Osteocyte (in vitro differentiated cells): ENCODE measurements at places on chromosomes 12 and 14. TPM values are rescaled to one million over a fixed set of nuclear protein-coding genes. Genes with fewer than 3 reads are reported as not detected.

GRCh38 chr12:51631591-51631990, 40.6 kb downstream of the SCN8A start:
- no peak for DNase-seq

GRCh38 chr12:127980585-127980984, 286.4 kb upstream of the TMEM132C start:
- DNase-seq = no peak

GRCh38 chr14:62097072-62097471, 334.9 kb downstream of the SNAPC1 start:
- DNase-seq = no peak

DNA sequence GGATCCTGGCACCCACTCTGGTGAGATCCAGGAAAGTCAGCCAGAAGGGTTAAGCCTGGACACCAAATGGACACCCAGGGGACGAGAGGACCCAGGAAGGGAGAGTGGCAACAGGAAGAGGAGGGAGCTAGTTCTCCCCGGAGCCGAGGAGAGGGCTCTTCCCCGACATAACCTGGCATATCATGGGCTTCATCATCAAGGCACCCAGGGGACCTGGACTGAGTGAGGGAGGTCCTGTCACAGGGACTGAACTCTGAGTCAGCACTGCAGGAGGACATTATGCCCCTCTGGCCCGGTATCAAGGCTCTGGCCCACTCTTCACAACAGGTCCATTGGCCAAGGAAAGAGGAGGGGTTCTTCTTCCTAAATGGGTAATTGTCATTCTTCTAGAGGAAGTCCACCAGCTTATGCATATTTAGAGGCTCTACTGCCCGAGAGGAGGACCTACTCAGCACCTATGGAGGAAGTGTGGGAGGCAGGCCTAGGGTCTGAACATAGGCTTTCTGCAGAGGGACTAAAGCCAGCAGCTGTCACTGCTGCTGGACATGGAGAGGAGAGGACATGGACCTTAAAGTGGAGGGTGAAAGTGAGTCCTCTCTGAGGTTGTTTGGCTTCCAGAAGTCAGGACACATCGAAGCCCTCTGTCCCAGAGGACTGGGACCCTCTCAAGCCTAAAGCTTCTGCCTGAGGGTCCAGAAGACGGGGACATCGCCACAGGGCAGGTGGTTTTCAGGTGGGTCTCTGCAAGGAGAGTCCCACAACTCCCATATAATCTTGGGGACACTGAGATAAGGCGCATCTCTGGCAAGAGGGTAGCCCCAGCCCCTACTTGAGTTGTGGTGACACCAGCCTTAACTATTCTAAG, 18.6 kb downstream of the ISCA2 start:
- no peak for DNase-seq

- DNase-seq = no peak
Observed at GRCh38 chr14:68741839-68742470, 50.9 kb downstream of the ZFP36L1 start.

DNA sequence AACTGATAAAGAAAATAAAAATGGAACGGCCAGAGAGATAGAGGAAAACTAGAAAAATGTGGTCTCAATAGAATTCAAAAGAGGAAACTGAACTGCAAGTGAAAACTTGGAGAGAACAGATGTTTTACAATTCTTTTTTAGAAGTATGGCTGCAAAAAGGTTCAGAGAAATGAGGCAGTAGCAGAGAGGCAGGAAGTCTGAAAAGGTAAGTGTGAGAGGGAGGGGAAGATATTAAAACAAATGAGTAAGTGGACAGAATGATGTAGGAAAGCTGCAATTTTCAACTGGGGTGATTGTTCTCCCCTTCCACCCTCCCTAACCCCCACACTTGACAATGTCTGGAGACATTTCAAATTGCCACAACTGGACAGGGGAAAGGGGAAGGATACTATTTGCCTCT, 12.9 kb downstream of the BTBD7 start:
- DNase-seq = no peak

DNA sequence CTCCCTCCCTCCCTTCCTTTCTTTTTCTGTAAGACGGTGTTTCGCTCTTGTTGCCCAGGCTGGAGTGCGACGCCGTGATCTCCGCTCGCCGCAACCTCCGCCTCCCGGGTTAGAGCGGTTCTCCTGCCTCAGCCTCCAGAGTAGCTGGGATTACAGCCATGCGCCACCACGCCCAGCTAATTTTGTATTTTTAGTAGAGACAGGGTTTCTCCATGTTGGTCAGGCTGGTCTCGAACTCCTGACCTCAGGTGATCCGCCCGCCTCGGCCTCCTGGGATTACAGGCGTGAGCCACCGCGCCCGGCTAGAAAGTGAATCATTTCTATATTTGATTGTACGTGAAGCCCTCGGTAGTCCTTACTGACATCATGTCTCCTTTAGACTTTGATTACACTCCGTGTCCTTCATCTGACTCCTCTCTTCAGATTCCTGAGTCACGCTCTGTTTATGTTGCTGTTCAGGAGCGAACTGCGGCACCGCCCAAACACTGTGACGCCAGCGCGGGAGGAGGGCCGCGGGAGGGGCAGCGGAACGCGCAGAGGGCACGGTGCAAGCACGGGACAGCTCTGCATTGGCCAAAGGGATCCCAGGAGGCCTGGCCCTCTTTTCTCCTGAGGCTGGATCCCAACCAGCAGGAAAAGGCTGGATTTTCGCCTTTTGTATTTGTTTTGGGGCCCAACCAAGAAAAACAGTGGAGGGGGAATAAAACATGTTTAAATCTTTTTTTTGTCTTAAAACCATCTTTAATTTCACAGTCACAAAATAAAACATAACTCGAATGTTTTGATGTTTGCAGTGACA, 538 bp upstream of the GABARAPL1 start:
- peak; percentile 98 for DNase-seq

GRCh38 chr14:91416744-91417119, 888 bp downstream of the CCDC88C start:
- no peak for DNase-seq

DNA sequence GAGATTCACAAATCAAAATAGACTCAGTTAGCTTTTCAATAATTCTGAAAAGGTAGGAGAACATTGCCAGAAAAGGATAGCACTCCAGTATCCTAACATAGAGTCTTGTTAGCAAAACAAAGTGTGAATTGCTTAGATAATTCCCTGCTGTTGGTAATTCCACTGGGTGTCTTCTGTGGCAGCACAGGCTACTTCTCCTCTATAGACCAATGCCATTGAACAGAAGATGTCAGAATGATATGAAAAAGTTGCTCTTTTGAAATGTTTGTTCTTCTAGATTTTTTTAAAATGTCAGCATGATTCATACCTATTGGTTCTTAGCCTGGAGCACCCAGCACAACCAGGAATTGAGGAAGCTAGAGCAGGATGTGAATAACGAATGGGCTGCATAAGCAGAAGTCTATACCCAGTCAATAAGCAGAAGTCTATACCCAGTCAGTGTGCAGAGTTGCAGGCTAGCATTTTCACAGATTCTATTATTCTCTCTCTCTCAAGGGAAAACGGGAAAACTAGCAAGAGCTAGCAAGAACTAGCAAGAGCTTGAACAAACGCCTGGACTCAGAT, 112.8 kb downstream of the SYT1 start:
- no peak for DNase-seq

- DNase-seq = no peak
Observed at GRCh38 chr14:80927083-80927989, 14.2 kb downstream of the CEP128 start.

GRCh38 chr12:51508285-51508684, 82.7 kb upstream of the SCN8A start:
- DNase-seq = no peak

DNA sequence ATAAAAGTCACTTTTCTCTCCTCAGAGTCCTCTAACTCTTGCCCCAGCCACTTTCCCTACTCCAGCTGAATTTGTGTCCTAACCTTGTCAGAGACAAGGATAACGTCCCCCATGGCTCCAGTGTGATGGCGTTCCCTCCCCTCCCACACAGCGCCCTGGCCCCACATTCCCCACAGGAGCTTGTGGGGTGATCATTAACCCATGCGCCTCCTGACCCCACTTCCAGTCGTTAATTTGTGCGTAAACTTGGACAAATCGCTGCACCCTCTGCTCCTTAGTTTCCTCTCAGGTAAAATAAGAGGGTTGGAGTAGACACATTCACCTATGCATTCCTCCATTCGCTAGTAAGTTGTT, 22.9 kb upstream of the BCDIN3D start:
- no peak for DNase-seq

KLRK1 gene
- 3.2 and 4.9 TPM in 2 replicates for total RNA-seq

TSHR gene
- total RNA-seq = not detected in 2 replicates

SELPLG gene
- 0.59 and 0.78 TPM in 2 replicates for total RNA-seq

LRFN5 gene
- 0.16 TPM in 1 of 2 replicates, not detected in the other for total RNA-seq

TAS2R31 gene
- 2.3 and 4.9 TPM in 2 replicates for total RNA-seq

EML1 gene
- total RNA-seq = 34.8 and 38.1 TPM in 2 replicates

PMCH gene
- not detected in 2 replicates for total RNA-seq

KANSL2 gene
- total RNA-seq = 26.3 and 31.0 TPM in 2 replicates

SHMT2 gene
- 263 and 290 TPM in 2 replicates for total RNA-seq

SLC25A47 gene
- not detected in 2 replicates for total RNA-seq

NUP37 gene
- 24.6 and 25.4 TPM in 2 replicates for total RNA-seq

INSM2 gene
- total RNA-seq = not detected in 2 replicates

BCL7A gene
- 10.0 and 11.8 TPM in 2 replicates for total RNA-seq

KRT8 gene
- total RNA-seq = 18.6 and 19.8 TPM in 2 replicates
